ENCODE measurements at places on chromosomes 12 and 14.

GRCh38 chr12:3557791-3558620 lies 67.0 kb downstream of the PRMT8 start:
- DNase-seq = no peak

- DNase-seq = no peak
Measured at GRCh38 chr14:69694730-69695281, 72.1 kb upstream of the SRSF5 start.

DNA sequence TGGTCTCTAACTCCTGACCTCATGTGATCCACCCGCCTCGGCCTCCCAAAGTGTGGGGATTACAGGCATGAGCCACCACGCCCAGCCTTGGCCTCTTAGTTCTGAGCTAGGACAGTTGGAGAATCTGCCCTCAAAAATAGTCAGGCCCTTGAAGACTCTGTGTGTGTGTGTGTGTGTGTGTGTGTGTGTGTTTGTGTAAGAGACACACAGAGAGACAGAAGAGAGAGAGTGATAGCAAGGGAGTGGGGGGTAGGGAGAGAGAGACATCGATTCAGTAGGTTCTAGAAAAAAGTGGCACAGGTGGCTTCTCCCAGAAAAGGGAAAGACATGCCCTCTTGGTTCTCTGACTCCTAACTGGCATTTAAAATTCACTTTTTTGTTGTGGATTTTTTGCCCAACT lies 5.4 kb downstream of the HNF1A start:
- no peak for DNase-seq

DNA sequence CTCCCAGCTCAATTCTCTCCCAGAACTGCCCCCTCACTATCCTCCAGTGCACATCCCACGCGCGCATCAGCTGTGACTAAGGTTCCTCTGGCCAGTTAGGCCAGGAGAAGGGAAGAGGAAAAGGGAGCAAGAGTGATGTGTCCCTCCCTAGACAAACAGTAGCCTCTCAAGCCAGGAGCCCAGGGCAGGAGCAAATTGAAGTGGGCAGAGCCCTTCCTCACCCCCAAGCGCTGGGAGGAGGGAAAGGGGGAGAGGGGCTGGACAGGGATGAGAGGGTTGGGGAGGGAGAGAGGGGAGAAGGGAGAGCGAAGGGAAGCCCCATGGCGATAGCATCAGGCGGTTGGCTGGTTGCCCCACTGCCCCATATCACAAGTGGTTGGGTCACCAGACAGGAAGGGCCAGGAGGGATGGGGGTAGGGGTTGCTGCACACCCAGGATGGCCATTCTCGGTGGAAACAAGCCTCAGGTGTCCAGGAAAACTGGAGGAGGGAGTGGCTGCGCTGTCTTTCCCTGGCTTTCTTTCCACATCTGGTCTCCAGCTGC lies 1.1 kb downstream of the CD63 start:
- no peak for DNase-seq

DNA sequence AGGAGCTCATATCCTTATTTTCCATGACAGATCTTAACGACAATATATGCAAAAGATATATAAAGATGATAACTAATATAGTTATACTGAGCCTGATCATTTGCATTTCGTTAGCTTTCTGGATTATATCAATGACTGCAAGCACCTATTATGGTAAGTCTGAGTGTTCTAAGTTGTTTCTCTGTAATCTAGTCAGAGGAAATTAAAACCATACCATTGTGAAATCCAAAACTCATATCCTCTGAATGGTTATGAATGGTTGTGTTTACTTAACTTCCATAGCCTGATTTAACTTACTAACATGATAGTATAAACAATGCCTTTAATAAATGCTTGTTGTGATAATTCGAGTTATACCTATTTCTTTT lies 760 bp downstream of the TMEM19 start:
- no peak for DNase-seq

- DNase-seq = no peak
Measured at GRCh38 chr12:110537605-110538409, 35.7 kb downstream of the RAD9B start.

GRCh38 chr14:80080601-80081000 lies 130.7 kb downstream of the DIO2 start:
- DNase-seq = no peak

DNA sequence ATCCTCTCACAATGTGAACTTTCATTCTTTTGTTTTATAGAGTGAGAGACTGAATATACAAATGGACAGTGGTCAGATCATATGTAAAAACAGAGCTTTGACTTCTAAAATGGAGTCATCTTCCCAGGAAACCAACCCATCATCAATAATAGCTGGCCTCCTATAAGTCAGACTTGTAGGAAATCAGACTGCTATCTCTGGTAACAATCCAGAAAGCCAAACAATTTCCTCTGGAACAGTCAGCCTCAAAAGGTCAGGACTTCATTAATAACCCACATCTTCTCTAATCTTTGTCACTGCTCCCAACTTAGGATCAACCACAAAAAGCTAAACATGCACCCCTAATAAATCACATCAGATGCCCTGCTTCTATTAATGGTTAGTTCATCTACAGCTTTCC lies 227.9 kb upstream of the G2E3 start:
- DNase-seq = no peak

- no peak for DNase-seq
Measured at GRCh38 chr14:71931492-71932228, 569 bp upstream of the RGS6 start.

DNA sequence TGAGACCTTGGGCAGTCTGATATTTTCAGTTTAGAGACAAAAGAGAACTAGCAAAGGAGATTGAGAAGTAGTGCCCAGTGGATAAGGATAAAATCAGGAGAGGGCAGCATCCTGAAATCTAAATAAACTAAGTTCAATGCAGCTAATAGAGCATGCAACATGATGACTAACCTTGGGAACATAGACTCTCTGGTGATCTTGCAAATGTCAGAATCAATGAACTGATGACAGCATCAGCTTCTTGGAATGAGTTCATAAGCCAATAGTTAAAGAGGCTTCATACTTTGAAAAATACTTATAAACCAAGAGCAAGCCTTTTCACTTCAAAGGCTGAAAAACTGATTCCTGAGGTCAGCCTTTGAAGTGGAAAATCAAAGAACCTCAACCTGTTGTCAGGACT lies 8.2 kb downstream of the TAS2R19 start:
- no peak for DNase-seq

DNA sequence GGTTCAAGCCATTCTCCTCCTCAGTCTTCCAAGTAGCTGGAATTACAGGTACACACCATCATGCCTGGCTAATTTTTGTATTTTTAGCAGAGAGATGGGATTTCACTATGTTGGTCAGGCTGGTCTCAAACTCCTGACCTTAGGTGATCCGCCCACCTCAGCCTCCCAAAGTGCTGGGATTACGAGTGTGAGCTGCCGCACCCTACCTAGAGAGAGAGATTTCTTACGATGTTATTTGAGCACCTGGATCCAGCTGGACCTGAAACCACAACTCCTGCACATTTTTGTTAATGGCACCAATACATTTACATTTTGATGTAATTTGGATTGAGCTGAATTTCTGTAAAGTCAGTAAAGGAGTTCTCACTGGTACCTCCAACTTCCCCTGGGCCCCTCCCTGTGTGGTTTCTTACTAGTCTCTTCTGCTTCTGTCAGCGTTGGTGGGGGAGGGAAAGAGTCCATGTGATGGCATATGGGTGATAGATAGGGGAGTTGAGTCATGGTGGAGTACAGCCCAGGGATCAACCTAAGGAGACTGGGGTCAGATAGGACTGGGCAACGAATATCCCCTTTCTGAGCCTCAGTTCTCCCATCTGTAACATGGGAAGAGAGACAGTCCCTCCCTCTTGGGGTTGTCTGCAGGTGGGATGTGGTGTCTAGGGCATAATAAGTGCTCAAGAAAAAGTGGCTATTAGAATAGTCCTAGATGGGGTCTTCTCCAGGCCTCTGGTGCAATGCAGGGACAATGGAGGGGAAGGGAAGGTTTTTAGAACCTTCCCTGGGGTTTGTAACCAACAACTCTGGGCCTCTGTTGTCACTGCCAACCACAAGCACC lies 83.3 kb upstream of the MED13L start:
- peak; percentile 11 for DNase-seq

DNA sequence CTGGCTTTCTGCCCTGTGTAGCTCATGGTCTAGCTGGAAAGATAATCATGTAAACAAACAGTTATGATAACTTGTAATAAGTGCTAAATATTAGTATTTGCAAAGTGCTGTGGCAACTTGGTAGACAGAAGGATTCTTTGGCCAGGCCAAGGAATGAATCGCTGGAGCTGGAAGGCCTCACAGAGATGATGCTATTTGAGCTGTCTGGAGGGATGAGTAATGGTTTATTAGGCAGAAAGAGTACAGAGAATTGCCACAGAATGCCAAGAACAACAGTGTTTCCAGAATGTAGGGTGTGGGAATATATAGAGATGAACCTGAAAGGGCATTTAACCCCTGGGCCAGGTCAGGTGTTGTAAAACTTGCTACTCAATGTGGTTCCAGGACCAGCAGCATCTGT lies 27.6 kb downstream of the OTX2 start:
- DNase-seq = no peak

DNA sequence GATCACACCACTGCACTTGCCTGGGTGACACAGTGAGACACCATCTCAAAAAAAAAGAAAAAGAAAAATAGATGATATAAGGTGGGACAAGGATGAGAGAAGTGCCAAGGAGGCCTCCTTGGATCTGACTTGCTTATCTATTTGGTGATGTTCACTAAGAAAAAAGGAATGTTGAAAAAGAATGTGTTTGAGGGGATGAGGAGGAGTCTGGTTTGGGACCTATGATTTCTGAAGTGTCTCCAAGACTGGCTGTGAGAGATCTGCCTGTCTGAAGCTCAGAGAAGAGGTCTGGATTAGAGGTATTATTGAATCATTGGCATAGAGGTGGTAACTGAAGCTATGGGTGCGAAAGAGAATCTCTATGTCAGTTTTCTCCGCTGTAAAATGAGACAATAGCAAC lies 42.8 kb downstream of the BCAT1 start:
- no peak for DNase-seq

DNA sequence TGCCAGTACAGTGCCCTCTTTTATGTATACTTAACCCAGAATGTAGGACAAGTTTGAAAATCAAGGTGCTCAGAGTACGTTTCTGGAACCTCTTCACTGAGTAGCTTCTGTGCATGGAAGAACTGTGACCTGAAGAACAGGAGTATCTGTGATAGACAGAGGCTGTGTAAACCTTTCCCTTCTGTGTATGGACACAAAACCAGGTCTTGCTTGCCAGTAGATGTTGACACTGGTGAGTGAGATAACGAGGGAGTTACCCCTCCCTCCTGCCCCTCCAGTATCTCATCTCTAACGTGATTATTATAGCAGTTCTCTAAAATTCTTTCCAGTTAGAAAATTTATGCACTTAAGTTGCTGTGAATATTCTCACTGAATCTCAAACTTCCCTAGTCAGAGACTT lies 170.8 kb downstream of the RPL10L start:
- no peak for DNase-seq

DNA sequence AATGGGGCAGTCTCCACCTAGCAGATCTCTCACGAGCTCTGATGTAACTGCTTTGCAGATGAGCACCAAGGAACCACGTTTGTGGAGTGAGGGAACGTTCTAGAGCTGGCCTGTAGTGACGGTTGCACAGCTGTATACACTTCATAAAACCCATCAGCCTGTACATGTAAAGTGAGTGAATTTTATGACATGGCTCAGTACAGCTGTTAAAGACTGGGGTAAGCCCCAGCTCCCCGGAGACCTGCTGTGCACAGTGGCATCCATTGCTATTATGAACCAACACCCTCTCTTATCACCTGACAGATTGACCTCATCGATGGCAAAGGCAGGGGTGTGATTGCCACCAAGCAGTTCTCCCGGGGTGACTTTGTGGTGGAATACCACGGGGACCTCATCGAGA lies 20.6 kb downstream of the KMT5A start:
- DNase-seq = no peak

DNA sequence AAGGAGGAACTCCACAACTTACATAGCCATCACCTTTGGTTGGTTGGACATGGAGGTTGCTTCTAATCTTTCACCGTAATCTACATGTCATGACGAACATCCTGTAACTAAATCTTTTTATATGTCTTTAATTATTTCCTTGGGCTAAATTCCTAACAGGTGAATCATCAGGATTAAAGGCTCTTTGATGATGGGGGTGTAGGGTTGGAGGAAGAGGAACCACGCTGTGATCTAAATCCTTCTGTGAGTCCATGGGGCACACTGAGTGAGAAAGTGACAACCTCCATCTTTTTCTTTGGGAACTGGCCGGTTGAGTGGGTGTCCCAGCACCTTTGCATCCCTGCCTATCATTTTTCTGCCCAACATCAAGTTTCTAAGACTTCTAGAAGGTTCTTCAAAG lies 31.1 kb upstream of the MAP1LC3B2 start:
- DNase-seq = no peak

DNA sequence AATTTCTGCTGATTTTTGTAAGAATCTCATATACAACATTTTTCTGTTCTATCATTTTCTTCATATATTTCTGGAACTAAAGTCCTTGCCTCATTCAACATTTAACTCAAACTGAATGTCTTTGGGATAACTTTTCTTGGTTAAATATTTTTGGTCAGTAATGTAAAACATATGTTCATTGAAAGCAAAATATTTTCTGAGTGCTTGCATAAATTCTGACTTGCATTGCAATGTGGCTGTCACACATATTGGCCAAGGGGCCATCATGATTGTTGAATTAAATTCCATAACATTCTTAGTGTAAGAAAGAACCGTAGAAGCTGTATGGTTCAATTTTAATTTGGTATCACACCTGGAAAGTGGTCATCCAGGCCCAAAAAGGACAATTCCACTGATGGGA lies 369.4 kb downstream of the GALC start:
- no peak for DNase-seq

DNA sequence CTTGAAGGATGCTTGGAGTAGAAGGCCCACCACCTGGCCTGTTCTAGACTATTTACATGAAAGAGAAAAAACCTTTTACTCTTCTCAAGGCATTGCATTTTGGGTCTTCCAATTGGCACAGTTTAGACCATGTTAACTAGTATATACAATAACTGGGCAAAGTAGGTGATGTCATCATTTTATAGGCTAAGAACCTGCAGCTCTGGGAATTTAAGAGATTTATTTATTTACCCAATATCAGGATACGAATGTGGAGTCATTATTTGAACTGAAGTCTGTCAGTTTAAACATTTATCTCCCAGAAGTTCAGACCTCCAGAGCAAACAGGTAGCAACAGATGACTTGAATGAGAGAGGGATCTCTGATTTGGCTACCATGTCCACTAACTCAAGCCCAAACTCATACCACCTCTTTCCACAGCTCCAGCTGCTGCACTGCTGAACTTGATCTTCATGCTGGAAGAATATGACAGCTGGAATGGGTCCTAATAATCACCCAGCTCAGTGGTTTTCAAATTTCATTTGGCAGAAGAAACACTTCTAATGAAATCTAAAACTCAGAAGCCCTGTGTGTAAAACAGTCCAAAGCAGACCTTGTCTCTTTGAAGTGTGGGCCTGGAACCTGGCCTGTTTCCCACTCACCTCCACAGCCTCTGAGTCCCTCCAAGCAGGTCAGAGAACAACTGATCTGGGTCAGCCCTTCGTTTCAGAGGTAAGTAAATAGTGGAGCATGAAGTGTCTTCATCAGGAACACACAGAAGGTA lies 179.2 kb downstream of the EMP1 start:
- DNase-seq = no peak
